ENCODE measurements at places on chromosomes 5 and 9. TPM values are rescaled to one million over a fixed set of nuclear protein-coding genes. Genes with fewer than 3 reads are reported as not detected.

DNA sequence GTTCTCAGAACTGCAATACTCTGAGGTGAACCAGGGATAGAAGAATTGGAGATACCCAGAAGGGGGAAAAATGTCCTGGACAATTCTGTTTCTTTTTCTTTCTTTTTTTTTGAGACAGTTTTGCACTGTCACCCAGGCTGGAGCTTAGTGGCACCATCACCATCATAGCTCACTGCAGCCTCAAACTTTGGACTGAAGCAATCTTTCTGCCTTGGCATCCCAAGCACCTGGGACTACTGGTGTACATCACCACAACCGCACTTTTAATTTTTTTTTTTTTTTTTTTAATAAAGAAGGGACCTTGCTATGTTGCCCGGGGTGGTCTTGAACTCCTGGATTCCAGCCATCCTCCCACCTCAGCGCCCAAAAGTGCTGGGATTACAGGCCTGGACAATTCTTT, 1.9 kb downstream of the EMB start:
- no peak overlapping the region for H3K4me3 ChIP-seq
- no peak for DNase-seq
- no peaks in the 10 kb centered on the region for H3K36me3 ChIP-seq
- H3K4me1 ChIP-seq = peaks cover 27% of the 10 kb centered on the region
- no peaks in the 10 kb centered on the region for H3K27me3 ChIP-seq
- no peak overlapping the region for H3K27ac ChIP-seq

Gene GLRA1
- not detected for total RNA-seq

DNA sequence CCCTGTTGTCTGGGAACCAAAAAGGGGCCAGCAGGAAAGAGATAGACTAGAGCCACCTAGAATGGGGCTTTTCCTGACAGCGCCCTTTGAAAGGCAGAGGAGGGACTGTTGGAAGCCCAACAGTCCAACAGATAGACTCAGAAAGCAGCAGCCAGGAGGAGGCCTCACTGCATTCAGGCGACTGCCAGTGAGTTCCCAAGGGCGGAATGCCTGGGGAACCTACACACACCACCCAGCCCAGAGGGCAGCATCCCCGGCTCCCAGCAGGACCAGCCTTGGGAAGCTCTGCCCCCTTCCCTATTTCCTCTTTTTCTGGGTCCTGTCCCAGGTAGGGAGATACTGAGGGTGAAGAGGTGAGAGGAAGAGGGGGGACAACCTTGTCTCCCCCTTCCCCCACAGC, 192.4 kb upstream of the KLF4 start:
- no peaks in the 10 kb centered on the region for H3K27me3 ChIP-seq
- H3K4me3 ChIP-seq = no peak overlapping the region
- H3K27ac ChIP-seq = no peak overlapping the region
- peak; percentile 15 for DNase-seq

DNA sequence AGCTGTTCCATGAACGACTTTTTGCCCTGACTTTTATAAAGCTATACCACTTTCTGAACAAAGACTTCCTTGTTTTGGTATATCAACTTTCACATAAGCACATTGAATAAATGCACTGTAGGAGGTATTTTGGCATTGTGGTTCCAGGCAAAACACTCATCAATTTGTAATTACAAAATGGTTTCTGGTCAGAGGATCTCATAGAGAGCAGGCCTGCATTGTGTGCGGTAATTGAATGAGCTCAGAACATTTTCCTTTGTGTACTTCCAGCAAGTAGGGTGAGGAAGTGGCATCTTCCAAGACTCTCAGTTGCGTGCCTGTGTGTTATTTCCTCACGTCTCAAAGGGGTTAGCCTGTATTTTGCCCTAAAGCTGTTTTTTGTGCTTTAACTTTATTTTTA, 89.2 kb downstream of the PDE6A start:
- no peak overlapping the region for H3K4me3 ChIP-seq
- H3K27me3 ChIP-seq = no peaks in the 10 kb centered on the region
- H3K27ac ChIP-seq = no peak overlapping the region
- DNase-seq = no peak

DNA sequence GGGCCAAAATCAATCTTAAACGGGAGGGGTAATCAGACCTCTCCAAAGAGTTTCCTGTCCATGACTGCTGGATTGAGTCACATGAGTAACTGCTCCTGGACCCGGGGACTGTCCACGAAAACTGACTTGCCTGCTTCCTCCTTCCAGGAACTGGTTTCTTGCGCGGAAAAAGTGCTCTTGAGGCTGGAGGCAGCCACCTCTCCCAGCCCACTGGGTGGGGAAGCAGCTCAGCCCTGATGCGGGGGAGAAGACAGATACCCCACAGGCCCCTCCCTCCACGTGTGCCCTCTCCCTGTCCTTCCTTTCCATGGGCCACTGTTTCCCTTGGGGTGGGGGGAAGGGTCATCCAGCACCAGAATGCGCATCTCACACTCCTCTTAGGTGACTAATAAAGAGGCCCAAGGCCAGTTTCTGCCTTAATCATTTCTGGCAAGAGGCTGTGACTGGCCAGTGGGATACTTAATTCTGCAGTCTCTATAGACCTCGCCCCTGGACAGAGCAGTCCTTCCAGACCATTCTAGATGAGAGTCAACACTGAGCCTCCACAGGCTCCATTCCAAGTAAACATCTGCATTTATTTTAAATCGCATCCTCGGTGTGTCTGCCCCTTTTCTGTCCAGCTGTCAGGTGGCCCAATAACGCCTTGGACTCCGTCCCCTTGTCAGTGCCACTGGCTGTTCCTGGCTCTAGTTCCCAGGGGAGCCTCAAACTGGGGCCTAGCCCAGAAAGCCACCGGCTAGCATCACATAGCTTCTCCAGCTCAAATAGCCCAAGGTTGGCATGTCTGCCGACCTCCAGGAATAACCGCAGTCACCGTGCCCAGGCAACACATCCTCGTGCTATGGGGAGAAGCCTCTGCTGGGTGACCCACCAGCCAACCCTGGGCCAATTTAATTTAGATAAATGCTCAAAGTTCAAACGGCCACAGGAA, 12.0 kb downstream of the REXO4 start:
- no peaks in the 10 kb centered on the region for H3K4me1 ChIP-seq
- H3K27ac ChIP-seq = 0 out of 2 replicates have a peak overlapping the region, but pooled peaks have one; percentile 41
- H3K36me3 ChIP-seq = peaks cover 51% of the 10 kb centered on the region

Gene OMD
- not detected for total RNA-seq

DNA sequence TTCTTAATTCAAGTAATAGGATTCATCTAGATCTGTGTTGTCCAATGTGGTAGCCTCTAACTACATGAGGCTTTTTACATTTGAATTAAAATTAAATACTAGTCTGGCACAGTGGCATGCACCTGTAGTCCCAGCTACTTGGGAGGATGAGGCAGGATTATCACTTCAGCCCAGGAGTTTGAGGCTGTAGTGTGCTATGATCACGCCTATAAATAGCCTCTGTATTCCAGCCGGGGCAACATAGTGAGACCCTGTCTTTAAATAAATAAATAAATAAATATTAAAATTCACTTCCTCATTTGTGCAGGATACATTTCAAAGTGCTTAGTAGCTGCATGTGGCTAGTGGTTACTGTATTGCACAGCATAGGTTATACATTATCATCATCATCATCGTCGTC, 91.8 kb downstream of the UBE2R2 start:
- H3K4me1 ChIP-seq = peaks cover 8% of the 10 kb centered on the region
- peaks cover 13% of the 10 kb centered on the region for H3K36me3 ChIP-seq
- H3K27me3 ChIP-seq = no peaks in the 10 kb centered on the region

DNA sequence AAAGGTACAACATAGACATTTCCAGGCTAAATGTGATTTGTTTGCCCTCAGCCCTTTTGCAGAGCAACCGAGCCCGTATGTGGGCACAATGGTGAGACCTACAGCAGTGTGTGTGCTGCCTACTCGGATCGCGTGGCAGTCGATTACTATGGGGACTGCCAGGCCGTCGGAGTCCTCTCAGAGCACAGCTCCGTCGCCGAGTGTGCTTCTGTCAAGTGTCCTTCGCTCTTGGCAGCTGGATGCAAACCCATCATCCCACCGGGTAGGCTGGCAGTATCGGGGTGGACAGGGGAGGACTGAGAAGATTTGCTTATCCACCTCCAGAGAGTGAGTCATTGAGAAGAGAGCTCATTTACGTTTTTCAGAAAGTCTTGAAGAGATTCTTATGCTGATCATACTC, 17.8 kb upstream of the GLIPR2 start:
- H3K27ac ChIP-seq = no peak overlapping the region
- DNase-seq = no peak
- H3K4me3 ChIP-seq = no peak overlapping the region

Gene TMEM174
- total RNA-seq = not detected

- peak overlapping the region; percentile 3 for H3K27ac ChIP-seq
- no peak overlapping the region for H3K4me3 ChIP-seq
- no peak for DNase-seq
- H3K36me3 ChIP-seq = no peaks in the 10 kb centered on the region
- H3K27me3 ChIP-seq = no peaks in the 10 kb centered on the region
- H3K4me1 ChIP-seq = peaks cover 28% of the 10 kb centered on the region
Measured at GRCh38 chr9:124652203-124652602, 118.9 kb downstream of the NR6A1 start.

Gene EPB41L4A
- total RNA-seq = 5.2 TPM

- H3K4me1 ChIP-seq = no peaks in the 10 kb centered on the region
- DNase-seq = no peak
- no peak overlapping the region for H3K27ac ChIP-seq
- no peak overlapping the region for H3K4me3 ChIP-seq
- H3K27me3 ChIP-seq = no peaks in the 10 kb centered on the region
Measured at GRCh38 chr5:91816681-91817080, 433.6 kb upstream of the ARRDC3 start.

- peaks cover 79% of the 10 kb centered on the region for H3K4me1 ChIP-seq
- H3K27me3 ChIP-seq = peaks cover 99% of the 10 kb centered on the region
- H3K27ac ChIP-seq = no peak overlapping the region
- no peaks in the 10 kb centered on the region for H3K36me3 ChIP-seq
Measured at GRCh38 chr9:116275418-116276195, 122.0 kb downstream of the PAPPA start.

GRCh38 chr5:90294604-90295003, 115.0 kb downstream of the CETN3 start:
- DNase-seq = peak; percentile 33
- H3K36me3 ChIP-seq = no peaks in the 10 kb centered on the region
- H3K27me3 ChIP-seq = peaks cover 56% of the 10 kb centered on the region
- H3K4me1 ChIP-seq = peaks cover 47% of the 10 kb centered on the region

Gene SLC27A6
- 3.6 TPM for total RNA-seq

DNA sequence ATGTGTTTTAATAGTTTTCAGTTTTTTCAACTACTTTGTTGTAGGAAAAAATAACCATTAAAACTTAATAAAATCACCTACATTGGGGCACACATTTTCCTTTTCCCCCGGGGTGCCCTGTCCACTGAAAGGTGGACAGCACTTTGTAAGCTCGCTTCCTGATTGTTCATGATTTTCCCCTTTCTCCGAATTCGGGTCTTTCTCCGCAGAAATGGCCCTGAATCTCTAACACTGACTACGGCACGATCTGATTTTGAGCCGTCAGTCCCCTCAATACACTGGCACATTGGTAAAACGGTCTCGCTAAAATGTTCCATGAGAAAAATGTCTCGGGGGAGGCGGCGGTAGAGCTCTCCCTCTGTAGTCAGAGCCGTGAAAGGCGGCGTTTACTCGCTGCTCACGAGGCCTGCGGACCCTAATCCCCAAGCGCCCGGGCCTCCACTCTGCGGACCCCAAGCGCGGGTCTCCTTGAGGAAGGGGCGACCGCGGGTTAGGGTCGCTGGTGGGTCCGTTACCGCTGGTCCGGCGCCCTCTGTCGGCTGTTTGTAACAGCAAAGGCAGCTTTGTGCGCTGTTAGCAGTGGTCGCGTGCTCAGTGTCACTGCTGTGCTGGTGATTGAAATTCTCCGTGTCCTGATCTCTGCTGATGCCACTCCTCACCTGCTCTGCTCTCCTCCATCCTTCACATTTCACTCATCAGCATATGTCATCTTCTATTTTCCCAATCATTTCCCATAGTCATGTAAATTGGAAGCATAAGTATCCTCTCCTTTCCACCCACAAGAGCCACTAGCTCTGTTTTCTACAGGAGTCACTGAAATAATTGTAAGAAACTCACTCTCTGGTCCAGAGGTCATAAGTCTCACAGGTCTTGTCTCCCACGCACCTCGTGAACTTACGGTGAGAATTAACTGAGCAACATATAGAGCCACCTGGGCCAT, 10.8 kb upstream of the IFNA2 start:
- H3K27ac ChIP-seq = no peak overlapping the region
- peaks cover 2% of the 10 kb centered on the region for H3K4me1 ChIP-seq
- peaks cover 50% of the 10 kb centered on the region for H3K27me3 ChIP-seq
- H3K4me3 ChIP-seq = peak overlapping the region; percentile 74
- H3K36me3 ChIP-seq = no peaks in the 10 kb centered on the region
- DNase-seq = peak; percentile 84

- no peaks in the 10 kb centered on the region for H3K4me1 ChIP-seq
- no peak for DNase-seq
- no peak overlapping the region for H3K4me3 ChIP-seq
- H3K36me3 ChIP-seq = no peaks in the 10 kb centered on the region
Measured at GRCh38 chr5:67453111-67453905, 256.7 kb upstream of the CD180 start.

DNA sequence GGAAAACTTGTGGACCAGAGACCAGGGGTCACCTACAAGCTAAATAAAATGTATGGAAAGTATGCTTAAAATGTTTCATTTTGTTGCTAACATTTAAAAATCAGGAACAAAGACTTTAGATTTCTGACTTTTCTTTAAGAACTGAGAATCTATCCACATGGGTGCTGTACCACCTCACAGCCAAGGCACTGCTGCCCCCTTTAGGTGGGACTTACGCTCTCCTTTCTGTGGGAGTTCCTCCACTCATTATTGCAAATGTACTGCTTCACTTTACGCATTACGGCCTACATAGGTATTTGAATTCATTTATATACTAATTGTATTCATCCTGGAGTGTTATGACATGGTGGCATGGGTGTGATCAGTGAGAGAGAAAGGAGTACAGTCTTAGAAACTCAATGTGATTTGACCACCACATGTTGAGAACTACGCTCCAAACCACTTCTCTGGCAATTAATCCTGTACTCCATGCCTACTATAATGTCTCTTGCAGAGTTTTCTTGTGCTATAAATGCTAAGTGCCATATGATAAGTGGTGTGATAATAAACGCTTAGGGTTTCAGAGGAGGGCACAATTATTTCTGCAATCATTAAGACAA, 24.7 kb upstream of the CETN3 start:
- H3K4me3 ChIP-seq = no peak overlapping the region
- peak; percentile 77 for DNase-seq
- no peaks in the 10 kb centered on the region for H3K27me3 ChIP-seq
- no peak overlapping the region for H3K27ac ChIP-seq
- H3K36me3 ChIP-seq = no peaks in the 10 kb centered on the region
- H3K4me1 ChIP-seq = no peaks in the 10 kb centered on the region

Gene HMGCS1
- total RNA-seq = 176 TPM

Gene SNAPC3
- 37.7 TPM for total RNA-seq

GRCh38 chr9:72465593-72465984, 55.8 kb upstream of the TMC1 start:
- H3K4me3 ChIP-seq = no peak overlapping the region
- H3K27me3 ChIP-seq = no peaks in the 10 kb centered on the region
- H3K36me3 ChIP-seq = no peaks in the 10 kb centered on the region
- no peak overlapping the region for H3K27ac ChIP-seq
- no peak for DNase-seq
